Karpas-422 (cell line): ENCODE measurements at places on chromosomes 7 and 10. TPM values are rescaled to one million over a fixed set of nuclear protein-coding genes. Genes with fewer than 3 reads are reported as not detected.

- DNase-seq = no peak
Measured at GRCh38 chr7:51244885-51245284, 71.7 kb downstream of the COBL start.

The RTKN2 gene
- total RNA-seq = not detected in 2 replicates

The TMEM254 gene
- 14.1 and 36.9 TPM in 2 replicates for total RNA-seq

The TWIST1 gene
- total RNA-seq = not detected in 2 replicates

The GIMAP8 gene
- total RNA-seq = not detected in 2 replicates
